ENCODE measurements at places on chromosomes 11 and 22.

DNA sequence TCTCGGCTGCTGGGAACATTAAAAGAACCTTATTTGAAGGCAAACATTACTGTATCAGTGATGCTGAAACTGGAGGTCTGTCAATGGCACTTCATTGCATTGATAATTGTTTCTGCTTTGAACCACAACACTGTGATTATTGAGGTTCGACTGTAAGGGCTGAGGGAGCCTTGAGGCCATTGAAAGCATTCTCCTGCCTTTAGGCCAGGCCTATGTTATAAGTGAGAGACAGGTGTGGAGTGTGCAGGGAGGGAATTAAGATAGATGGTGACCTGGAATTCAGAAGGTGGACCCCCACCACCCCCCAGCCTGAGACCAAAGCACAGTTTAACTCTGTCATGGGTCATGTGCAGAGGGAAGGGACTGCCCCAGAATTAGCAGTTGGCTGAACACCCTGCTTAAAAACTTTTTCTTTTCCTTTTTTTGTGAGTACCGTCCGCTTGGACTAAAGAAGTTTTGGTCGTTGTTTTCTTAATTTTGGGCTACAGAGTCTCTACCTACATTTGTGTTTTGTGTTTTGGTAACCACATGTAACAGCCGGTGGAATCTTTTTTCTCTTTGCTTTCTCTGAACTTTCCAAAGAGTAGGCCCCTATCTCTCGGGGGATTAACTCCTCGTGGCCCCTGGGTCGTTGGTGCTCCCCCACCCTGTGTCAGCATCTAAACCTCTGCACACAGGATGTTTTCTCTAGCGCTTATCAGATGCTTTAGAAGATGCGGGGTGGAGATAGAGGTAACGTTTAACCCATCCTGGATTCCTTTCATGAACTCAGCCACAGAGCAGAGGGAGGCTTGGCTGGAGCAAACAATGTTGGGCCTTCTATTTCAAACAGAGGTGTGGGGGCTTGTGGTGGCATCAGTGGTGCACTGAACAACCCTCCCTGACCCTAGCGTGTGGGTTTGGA lies 43.7 kb downstream of the ZBTB16 start:
- DNase-seq: no peak

- DNase-seq: no peak
Measured at GRCh38 chr11:123202155-123203151, 7.4 kb upstream of the CLMP start.

- no peak for DNase-seq
Measured at GRCh38 chr11:1181853-1182535, 24.2 kb downstream of the MUC5AC start.

- DNase-seq: no peak
Measured at GRCh38 chr11:23226331-23227077, 366.2 kb upstream of the CCDC179 start.

DNA sequence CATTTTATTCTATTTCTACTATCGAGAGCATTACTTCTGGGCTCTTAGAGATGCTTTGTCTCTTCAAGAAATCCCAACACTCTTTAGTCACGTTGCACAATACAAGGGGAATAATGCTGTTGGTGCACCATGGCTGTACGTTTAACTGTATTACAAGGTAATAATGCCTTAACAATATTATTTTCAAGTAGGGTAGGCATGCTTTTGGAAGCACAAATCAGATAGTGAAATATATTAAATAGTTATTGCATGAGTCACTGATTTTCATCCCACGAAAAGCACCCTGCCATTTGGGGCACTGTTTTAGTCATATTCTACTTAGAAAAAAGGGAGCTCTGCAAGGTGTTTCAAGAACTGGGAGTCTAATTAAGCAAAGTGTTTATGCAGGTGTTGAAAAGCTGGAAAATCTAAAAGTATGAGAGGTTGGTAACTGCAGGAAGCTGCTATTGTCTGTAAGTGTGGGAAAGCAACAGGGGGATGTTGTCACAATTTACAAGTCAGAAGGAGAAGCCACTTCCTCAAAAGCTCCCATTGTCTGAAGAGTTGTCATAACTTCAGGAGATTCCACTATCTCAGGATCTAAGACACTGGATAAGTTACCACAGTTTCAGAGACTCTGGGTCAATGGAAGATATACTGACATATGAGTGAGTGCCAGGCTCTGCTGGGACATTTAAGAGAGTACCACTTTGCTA lies 218.2 kb downstream of the JRKL start:
- no peak for DNase-seq

- no peak for DNase-seq
Measured at GRCh38 chr11:65650547-65651338, 12.0 kb downstream of the RELA start.

DNA sequence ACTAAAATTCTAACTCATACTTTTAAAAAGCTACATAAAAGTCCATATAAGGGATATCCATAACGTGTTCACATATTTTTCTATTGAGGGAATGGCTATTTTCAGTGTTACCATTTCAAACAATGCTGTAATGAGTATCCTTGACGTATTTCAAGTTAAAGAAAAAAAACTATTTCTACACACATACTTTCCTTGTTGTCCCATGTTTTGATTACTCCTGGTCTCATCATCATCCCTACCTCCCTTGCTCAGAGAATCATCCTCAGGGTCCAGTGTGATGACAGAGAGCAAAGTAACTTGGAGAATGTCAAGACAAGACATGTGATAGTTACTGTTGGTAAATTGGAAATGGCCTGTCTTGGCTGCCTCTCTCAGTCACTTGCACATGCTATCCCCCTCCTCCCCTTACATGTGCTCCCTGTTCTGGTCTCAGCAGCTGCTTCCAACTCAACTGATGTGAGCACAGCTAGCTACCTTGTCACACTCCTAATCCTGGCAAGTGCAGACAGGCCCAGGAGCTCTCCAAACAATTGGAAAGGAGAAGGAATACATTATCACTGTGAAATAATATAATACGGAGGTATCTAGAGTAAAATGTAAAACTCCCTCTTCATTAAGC lies 21.8 kb downstream of the NUMA1 start:
- DNase-seq: no peak

GRCh38 chr11:120707098-120707497 lies 195.6 kb downstream of the GRIK4 start:
- DNase-seq: no peak

GRCh38 chr11:69174841-69175240 lies 19.1 kb downstream of the SMIM38 start:
- DNase-seq: no peak

- no peak for DNase-seq
Measured at GRCh38 chr11:23179609-23180008, 319.3 kb upstream of the CCDC179 start.

GRCh38 chr11:110973401-110973980 lies 261.3 kb upstream of the ARHGAP20 start:
- DNase-seq: no peak

- DNase-seq: no peak
Measured at GRCh38 chr11:75659836-75660235, 9.0 kb downstream of the MAP6 start.

- DNase-seq: peak; percentile 42
Measured at GRCh38 chr22:49838771-49839717, 11.4 kb upstream of the BRD1 start.

DNA sequence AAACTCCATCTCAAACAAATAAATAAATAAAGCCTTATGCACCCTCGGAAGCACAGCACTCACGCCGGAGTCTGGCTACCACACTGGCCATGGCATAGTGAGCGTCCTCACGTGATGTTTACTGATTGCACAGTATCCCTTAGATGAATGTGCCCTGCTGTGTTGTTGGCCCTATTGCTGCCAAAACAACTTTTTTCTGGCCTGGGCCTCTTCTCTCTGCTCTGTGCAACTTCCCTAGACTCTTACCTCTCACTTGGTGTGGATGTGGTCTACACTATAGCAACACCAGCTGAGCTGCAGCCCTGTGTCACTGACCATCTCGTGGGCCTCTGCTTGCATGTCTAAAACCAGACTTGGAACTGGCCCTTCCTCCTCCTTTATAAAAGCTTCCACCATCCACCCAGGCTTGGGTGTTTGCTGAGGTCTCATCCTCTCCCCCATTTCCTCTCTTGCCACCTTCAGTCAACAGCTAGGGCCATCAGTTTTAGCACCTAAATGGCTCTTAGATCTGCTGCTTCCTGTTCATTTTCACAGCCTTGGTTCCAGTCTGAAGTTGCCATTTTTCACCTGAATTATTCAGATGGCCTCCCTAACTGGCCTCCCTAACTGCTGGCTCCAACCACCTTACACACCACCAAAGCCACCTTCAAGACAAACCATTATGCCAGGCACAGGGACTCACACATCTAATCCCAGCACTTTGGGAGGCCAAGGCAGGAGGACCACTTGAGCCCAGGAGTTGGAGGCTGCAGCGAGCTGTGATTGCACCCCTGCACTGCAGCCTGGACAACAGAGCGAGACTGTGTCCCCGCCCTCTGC lies 9.2 kb downstream of the ZNF74 start:
- no peak for DNase-seq

GRCh38 chr11:58487170-58487569 lies 20.7 kb downstream of the OR5B21 start:
- no peak for DNase-seq

DNA sequence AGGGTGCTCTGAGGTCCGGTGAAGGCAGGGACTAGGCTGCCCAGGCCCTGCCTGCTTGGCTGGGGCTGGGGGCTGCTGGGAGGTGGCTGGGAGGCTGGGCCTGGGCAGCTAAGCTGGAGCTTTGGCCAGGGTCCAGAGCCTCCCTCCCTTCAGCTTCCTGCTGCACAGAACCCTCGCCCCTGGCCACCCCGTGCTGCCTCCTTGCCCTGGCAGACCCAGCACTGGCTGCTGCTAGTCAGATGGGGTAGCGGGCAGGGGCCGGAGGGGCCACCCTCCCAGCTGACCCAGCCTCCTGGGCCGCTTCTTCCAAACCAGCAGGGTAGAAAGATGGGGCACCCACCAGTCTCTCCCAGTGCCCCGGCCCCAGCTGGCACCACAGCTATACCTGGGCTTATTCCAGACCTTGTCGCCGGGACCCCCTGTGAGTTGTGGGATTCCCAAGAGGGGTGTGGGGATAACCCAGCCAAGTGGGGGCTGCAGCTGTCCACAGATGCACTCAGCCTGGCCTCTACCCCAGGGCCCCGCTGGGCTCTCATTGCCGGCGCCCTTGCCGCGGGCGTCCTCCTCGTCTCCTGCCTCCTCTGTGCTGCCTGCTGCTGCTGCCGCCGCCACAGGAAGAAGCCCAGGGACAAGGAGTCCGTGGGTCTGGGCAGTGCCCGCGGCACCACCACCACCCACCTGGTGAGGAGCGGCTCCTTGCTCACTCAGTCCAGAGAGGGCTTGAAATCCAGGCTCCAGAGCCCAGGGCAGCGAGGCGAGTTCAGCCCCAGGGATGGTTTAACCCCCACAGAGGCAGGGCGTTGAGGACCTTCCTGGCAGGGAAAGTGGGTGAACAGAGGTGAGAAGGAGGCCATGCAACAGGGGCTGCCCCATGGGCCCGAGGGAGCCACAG lies at the start of gene SYT8:
Gene SYT8, plus strand, starts transcription at position 212 of the 892 bp plus-strand sequence. Its CDS starts 116 bp downstream, at position 328.
- DNase-seq: no peak

DNA sequence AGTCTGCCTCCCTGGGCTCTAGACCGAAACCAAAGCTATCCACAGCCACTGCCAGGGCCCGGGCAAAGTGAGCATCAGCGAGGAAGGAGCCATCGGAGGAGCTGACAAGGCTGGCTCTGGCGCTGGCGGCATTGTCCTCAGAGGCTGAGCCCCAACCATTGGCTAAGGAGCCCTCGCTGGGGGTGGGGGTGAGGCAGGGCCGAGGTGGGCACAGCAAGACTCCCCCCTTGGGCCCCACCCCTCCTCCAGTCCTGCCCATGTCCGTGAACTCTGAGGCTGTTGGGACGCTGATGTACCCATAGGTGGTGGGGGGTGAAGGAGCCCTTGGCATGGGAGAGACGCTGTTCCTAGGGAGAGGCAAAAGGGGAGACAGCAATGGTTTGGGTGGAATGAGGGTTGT lies 11.2 kb downstream of the ROBO4 start:
- DNase-seq: no peak

DNA sequence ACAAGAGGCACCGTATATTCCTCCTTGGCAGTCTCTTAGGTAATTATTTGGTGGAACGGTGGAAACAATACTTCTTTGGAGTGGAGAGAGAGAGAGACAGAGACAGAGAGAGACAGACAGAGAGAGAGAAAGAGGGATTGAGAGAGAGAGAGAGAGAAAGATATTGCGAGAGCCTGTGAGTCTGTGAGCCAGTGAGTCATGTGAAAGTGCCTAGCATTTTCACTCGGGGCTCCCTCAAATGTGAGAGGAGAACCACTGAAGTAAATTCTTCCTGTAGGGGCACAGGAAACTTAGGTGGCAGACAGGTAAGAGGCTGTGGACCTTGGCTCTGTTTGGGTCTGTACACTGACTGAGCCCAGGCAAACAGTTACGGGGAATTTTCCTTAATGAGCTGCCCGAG lies 31.6 kb upstream of the SNX19 start:
- DNase-seq: no peak

DNA sequence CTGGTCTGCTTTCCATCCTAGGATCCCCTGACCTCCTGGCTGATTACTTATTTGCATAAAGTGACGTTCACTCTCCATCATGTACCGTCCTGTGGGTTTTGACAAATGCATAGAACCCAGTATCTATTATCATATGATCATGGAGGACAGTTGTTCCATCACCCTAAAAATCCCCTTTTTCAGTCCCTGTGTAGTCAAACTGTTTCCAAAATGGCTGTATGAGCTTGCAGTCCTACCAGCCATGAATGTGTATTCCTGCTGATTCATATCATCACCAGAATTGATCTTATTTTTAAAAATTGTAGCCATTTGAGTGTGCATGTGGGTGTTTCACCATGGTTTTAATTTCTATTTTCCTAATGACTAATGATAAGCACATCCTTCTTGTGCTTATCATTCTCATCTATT lies 108.8 kb downstream of the MPPED1 start:
- no peak for DNase-seq

DNA sequence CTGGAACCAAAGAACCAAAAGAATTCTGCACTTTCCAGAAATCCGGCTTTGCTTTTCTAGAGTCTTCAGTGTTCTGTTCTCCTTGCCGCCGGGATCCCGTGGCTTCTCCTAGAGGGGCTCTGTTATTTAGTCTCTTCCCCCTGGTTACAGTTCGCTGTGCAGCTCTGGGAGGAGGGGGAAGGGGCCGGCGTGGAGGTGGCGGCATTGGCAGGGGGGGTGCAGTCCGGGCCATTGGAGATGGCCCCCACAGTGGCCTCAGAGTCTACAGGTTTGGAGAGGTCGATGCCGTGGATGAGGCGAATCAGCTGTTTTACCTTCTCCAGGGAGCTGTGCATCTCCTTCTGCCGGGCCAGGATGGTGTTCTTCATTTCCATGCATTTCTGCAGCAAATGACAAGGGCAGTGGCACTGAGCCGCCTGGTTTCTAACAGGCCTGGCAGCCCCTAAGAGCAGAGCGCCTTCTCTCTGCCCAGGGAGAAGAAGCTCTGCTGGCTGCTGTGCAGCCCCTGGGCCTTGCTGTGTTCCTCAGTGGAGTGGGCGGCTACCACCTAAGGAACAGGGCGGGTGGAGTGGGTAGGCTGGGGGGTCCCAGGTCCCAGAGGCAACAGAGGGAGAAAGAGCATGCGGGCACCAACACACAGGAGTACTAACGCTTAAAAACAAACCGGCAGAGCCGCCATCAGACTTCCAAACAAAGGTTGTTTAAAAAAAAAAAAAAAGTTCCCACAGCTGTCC lies 11.6 kb downstream of the LARGE2 start:
- DNase-seq: no peak
